Neural progenitor cell (in vitro differentiated cells): ENCODE measurements at places on chromosomes 3 and 15.

- peak; percentile 16 for DNase-seq
These were observed 162.7 kb downstream of the STT3B start for GRCh38 chr3:31695280-31696008.

DNA sequence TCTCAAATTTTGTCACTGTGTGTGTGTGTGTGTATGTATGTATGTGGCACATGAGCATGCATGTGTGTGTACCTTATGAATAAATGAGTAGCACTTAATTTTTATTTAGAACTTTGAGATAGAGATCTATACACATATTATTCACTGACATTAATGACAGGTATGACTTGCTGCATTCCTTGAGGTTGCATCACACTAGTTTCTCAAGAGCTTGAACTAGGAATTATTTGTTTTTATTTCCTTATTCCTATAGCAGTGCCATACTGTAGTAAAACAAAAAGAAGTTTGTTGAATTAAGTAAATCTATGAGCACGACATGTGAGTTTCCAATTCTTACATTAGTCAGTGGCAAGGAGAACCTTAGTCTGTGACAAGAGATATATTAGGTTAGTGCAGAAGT is 943.9 kb downstream of the ROBO1 start:
- DNase-seq: no peak

GRCh38 chr15:80478075-80478474 is 73.9 kb downstream of the ARNT2 start:
- DNase-seq: no peak

GRCh38 chr15:94586099-94586498 is 354.7 kb downstream of the MCTP2 start:
- no peak for DNase-seq

- peak; percentile 34 for DNase-seq
These were observed 80.5 kb upstream of the SLC24A5 start for GRCh38 chr15:48040166-48040817.
